NCI-H748 treated with DMSO at 0.1 percent for 48 hours (cell line): ENCODE measurements at places on chromosomes 13 and 19.

DNA sequence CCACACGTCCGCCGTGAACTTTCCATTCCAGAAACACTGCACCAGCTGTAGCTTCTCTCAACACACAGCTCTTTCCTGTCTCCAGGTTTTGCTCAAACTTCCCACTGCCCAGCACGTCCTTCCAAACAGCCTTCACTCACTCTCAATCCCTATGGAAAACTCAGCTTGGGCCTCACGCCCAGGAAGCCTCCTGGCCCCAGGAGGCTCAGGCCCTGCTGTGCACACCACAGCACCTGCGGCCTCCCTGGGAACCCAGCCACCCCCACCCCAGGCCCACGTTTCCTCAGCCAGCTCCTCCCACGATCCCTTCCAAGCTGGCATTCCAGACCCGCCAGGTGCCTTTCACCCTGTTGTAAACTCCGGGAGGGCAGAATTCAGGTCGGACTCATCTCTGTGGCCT, 35.2 kb downstream of the C13orf46 start:
- no peak for DNase-seq

GRCh38 chr13:80903911-80904310, 563.0 kb upstream of the SPRY2 start:
- DNase-seq, result no peak

DNA sequence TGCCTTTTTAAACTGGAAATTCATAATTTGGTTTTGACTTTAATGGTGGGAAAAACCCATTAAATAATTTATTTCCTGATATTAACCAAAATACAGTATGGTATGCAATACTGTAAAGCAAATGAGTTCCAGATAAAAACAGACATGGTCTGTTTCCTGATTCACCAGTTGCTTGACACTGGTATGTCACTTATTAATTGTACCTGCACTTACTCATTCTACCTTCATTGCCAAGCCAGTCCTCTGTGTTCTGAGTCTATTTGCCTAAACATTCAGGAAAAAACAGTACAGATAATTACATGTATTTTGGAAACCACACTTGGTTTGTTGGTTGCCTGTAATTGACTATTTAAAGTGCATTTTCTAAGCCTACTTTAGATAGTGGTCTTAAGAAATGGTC, 159.3 kb downstream of the TNFRSF19 start:
- DNase-seq, result no peak

DNA sequence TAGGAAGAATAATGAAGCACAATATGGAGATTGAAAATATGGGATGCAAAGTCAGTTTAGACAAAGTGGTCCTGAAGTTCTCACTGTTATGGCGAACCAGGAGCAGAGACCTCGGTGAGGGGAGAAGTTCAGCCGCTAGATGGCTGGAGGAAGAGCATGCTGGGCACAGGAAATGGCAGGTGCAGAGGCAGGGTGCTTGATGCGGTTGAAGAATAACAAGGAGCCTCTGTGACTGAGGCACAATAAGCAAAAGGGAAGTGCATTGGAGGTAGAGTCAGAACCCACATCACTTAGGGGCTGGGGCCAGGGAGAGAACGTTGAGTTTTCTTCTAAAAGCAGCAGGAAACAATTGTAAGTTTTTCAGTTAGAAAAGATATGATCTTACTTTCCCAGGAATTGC, 1725.2 kb downstream of the EFNB2 start:
- DNase-seq, result no peak

DNA sequence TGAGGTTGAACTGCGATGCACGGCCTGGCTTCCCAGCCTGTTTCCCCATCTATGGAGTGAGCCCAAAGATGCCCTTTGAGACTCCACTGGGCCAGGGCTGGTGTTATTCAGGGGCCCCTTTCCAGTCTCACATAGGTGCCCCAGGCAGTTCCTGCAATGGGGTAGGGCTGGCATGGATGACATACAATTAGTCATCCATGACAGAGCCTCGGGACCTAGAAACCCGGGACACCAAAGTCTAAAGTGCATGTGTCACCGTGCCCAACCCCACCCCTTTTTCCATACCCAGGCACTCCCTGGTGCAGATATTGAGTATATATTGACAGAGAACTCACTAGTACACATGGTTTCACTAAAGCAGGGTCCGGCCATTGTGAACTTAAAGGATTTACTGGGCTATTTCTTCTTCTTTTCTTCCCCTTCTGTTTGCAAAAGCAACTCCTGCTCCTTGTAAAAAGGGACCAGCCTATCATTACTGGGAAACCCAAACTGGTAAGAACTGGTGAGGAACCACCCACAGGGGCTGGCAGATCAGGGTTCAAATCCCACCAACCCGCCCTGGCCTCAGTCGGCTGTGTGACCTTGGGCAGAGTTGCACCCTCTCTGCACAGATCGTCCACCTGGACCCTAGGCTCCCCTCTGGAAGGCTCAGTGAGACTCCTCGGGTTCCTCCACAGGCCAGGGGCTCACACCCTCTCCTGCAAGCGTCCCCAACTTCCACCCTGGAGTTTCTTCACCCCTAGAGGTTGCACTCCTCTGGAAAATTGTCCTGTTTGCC, 2.7 kb downstream of the B3GNT3 start:
- DNase-seq, result no peak

DNA sequence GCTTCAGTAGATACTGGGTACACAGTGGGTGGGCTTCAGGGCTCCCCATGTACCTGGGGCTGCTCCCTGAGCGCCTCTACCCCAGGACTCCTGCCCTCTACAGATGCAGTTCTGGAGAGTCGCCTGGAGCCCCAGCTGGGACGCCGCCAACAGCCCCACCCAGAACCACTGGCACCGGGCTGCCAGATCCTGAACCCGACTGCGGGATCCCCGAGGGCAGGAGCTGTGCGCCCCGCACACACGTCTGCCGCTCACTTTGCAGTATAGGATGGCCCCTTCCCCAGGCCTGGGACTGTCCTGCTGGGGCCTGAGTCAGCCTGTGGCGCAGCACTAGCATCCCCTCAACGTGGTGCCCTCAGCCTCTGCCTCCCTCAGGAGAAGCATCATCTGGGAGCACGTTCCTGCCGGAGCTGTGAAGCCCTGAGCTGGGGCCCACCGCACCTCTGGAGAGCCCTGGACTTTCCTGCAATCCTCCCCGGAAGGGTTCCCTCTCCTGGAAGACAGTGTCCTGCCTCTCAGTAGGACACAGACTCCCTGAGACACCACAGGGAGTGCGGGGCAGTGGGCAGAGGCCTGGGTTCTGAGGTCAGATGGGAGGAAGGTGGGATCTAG, 3.7 kb downstream of the REXO1 start:
- DNase-seq, result no peak

- no peak for DNase-seq
Observed at GRCh38 chr19:7292950-7293761, 1.1 kb downstream of the INSR start.

DNA sequence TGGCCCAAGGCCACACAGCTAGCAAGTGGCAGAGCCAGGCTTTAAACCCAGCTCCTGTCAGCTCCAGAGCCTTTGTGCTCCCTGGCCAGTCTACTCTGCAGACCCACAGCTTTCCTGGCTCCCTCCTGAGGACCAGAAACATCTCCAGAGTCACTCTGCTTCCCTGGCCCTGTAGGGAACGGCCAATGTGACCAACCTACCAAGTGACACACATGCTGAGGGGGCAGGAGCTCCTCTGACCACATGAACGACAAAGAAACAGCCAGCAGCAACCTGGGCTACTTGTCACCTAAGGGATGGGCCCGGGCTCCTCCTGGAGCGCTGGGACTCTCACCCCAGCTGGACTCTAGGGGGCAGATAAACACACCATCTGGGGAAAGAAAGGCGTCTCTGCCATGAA, 19.3 kb downstream of the PEG3 start:
- no peak for DNase-seq

DNA sequence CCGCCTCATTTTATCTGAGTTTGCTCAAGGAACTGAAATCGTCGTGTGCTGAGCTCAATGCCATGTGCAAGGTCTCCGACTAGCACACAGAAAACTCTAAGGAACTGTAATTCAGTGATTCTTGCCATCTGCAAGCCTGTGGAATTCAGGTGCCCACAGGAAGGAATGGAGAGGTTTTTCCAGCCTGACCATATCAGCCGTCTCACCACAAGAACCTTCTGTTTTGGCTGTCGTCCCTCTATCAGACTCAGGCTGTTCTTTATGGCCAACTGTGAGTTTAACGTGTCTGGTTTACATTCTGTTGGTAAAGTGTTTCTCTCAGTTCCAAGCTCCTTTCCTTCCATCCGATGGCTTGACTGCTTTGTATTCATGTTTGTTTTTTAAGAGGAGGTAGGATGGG, 293.5 kb downstream of the SPRY2 start:
- DNase-seq, result no peak

GRCh38 chr13:111518161-111518792, 197.8 kb downstream of the TEX29 start:
- peak; percentile 30 for DNase-seq

DNA sequence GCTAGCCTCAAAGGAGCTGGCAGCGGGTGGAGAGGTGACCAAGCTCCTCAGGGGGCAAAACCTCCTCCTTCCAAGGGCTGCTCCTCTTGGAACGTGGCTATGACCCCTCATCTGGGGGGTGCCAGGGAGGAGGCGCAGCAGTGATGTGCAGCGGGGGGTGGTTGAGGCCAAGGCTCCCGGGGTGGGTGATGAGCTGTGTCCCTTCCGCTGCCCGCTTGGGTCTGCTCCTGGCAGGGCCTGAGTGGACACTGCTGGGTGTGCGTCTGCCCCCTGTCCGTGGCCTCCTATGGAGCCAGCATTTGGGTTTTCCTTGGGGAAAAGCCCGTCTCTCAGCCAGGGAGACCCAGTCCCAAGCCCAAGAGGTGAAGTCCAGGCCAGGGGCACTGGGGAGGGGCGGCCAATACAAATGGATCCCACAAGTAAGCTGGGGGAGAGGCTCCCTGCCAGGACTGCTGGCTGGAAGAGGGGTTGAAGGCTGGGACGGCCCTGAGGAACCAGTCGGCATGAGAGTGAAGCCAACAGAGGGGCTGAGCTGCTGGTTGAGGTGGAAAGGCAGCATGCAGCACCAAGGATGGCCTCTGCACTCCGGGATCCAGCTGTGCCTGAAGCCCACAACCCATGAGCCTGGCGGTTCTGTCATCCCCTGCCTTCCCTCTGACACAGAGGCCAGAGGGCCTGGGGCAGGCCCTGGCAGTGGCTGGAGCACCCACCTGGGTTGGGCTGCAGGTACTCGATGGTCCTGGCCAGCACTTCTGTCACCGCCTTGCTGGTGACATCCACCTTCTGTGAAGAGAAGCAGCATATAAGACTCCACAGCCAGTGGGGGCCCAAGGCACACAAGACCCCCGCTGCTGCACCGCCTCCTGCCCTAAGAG, 22.7 kb downstream of the MPND start:
- DNase-seq, result no peak

GRCh38 chr13:49098771-49099512, 121.2 kb upstream of the MLNR start:
- no peak for DNase-seq

- DNase-seq, result no peak
Observed at GRCh38 chr13:81138353-81138980, 797.5 kb upstream of the SPRY2 start.

DNA sequence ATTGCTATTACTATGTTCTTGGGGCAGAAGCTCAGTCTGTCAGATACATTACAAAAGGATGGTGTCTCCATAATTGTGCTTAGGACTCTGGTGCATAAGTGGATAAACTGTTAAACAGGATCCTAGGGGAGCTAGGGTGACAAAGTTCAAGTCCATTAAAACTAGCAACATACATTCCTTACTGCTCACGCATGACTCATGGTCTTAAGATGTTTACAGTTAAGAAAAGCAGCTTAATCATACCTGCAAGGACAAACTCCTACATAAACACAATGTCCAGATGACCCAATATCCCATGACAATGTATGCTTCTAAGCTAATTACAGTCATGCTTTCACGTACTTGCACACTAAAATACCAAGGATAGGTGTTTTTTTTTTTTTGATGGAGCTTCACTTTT, 3.5 kb upstream of the ZNF701 start:
- DNase-seq, result no peak

DNA sequence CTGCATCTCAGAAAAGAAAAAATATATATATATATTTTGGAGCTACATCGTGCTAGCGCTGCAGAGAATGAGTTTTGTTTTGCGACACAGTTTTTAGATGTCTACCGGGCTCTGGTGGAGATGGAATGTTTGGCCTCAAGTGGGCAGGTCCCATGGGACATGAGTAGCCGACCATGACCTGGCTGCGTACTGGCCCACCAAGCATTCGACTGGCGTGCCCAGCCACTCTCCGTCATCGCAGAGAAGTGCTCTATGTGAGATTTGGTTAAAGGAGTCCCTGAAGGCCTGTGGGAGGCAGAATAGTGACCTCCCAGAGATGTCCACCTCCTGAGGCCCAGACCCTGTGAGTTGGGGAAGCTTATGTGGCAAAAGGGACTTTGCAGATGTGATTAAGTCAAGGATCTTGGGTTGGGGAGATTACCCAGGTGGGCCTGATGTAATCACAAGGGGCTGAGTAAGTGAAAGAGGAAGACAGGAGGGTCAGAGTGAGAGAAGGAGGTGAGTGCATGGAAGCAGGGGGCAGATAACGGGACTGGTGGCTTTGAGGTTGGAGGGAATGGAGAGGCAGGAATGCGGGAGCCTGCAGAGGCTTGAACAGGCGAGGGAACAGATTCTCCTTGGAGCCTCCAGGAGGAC, 821 bp upstream of the LILRB4 start:
- DNase-seq, result no peak

GRCh38 chr19:14473978-14474578, 1.1 kb downstream of the PTGER1 start:
- no peak for DNase-seq

DNA sequence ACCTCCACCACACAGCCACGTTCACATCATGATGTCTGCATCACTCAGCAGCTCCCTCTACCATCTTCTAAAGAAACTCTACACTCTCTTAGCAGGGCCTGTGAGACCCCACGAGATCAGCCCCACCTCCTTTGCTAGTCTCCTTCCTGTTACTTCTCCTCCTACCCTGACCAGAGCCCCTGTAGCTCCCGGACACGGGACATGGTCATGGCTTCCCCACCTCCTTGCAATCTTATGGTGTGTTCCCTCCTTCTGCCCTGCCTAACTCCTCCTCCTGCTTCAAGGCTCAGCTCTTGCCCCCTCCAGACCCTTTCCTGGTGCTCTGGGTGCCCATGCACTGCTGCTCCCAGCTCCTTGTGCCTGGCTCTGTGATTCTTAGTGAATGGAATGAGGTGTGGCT, 8.1 kb upstream of the MRPS31 start:
- no peak for DNase-seq

- DNase-seq, result no peak
Observed at GRCh38 chr19:48239120-48239519, 16.6 kb downstream of the CARD8 start.

GRCh38 chr19:51081476-51081875, 1.2 kb downstream of the KLK14 start:
- DNase-seq, result no peak
